ENCODE measurements at places on chromosomes 1 and 21. TPM values are rescaled to one million over a fixed set of nuclear protein-coding genes. Genes with fewer than 3 reads are reported as not detected.

DNA sequence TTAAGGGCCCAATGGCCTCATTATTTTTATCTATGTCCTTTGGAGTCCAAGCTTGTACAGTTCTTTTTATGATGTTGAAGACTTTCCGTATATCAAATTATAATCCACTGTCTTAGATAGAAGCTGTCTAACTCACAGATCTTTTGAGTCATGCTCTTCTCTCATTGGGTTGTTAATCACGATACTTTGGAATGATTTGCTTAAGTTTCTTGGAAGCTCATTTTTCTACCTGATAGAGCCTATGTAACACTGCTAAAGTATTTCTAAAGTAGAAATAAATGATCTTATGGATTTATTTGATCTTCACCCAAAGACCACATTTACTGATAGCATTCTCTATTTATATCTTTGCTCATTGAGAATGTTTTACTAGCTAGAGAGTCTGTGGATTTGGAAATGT lies 1554.1 kb downstream of the PLA2G4A start:
- ATAC-seq: no peak

- no peak for ATAC-seq
Observed at GRCh38 chr1:152654110-152654509, 9.1 kb upstream of the LCE2D start.

DNA sequence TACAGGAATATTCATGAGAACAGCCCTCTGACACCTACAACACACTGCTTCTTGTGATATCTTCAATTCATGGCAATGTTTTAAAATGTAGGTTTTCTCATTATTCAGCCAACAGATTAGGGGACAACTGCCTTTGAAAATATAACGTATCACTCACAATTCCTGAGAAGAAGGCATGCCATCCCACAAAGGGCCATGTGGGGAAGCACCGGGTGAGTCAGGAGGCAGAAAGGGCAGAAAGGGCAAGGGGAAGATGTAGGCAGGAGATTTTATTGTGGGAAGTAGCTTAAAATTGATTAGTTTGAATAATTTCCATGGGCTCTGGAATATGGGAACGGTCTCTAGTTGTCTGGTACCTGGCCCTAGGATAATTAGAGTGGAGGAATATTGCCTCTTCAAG lies 165.7 kb downstream of the HHIPL2 start:
- no peak for ATAC-seq

- ATAC-seq: no peak
Observed at GRCh38 chr1:56266359-56266758, 313.0 kb downstream of the PLPP3 start.

DNA sequence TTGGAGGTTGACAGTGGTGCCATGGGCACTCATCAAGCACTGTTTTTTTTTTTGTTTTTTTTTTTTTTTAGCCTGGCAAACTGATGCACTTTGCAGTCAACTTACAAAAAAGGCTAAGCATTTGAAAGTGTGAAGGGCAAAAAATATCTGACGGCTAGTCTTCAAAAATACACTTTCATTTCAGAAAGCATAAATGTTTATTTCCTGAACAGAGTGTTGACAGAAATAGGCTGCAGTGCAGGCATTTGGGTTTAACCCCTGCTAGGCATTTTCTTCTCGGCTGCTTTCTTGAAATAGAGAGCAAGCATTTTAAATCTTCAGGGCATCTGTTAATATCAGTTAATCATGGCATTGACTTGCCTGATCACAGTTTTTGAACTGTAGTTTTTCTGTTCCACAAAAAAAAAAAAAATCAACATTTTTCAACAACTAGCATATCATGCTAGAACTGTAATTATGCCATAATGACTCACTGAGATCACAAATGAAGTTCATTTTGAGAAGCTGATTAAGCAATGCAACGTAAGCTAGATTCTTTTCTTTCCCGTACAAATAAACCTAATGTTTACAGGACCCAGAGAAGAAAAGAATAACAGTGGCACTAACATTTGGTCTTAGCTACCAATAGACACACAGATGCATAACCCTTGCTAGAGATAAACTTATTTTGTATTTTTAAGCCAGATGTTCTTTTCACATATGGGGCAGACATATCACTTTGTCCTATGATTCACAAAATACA lies 100.4 kb upstream of the USH2A start:
- no peak for ATAC-seq

DNA sequence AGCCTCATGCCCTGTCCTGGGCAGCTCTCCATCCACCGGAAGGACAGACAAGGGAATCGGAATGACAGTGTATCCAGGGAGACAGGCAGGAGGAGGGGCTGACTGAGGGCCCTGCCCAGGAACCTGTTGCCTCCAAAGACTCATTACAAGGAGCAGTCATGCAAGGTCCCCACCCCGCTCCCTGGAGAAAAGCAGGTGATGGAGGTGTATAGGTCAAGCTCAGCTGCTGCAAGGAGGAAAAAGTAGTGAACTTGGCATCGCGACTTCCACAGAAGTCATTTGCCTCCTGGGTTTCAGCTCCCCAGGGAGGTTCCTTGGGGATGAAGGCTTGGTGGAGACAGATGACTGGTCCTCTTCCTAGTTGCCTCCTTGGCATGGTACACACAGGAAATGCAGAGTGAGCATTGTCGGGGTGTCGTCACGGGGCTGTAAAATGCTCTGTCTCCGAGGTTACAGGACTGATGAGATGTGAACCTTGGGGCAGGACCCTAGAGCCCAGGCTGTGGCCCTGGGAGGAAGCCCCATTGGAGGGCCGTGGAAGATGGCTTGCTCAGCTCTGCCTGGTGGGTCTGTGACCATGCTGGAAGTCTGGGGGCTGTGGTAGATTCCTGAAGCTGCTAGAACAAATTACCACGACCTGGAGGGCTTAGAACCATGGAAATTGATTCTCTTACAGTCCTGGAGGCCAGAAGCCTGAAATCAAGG lies 219.6 kb upstream of the C1orf174 start:
- ATAC-seq: no peak

DNA sequence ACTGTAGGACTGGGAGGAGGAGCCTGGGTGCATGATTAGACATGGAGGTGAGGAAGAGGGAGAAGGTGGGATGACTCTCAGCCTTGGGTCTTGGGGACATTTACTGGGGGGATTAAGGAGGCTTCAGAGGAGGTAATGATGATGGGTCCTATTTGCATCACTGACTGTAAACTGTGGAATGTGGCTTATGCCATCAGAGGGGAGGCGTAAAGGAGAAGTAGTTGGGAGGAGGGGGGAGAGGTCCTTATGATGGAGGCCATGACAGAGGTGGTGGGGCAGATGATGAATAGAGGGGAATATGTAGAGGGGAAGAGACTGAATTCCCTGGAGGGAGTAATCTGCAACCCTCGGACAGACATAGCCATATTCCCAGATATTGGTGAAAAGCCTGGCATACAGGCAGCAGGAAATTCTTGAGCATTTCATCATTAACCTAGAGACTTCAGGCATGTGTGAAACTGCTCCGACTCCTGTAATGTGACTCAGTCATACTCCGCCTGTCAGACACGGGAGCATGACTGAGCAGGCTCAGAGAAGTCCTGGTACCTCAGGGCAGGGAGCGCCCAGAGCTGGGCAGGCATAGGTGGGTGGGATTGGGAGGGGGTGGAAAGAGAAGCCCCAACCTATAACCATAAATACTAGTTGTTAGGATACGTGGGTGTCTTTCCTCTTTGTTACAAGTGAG lies 8.0 kb upstream of the LCE5A start:
- ATAC-seq: peak; percentile 93

DNA sequence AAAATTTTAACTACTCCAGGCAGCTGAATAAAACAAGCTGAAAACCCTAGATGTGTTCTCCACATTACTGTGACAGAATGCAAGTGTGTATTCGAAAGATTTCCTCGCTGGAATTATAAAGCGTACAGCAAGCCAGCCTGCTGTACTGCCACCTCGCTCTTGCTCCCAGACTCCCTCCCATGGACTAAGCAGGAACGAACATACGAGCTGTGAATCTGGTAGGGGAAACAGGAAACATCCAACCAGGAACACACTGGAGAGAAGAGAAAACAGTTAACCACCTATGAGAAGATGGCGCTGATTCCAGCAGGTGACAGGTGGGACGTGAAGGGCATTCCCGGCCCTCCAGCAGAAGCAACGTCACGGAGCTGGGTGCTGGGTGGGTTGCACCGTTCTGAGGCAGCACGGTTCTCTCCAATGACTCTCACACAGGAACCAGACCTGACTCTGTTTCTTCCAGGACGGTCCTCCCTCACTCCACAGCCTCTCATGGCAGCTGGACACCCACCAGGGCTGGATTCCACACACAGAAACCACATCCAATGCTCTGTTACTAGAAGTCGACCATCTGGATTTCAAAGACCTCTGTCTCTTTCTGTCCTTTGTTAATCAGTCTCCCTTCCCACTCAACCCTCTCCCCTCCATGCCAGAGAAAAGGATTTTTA lies 219.2 kb downstream of the RERE start:
- peak; percentile 70 for ATAC-seq

- no peak for ATAC-seq
Observed at GRCh38 chr1:7587773-7588456, 183.2 kb upstream of the VAMP3 start.

DNA sequence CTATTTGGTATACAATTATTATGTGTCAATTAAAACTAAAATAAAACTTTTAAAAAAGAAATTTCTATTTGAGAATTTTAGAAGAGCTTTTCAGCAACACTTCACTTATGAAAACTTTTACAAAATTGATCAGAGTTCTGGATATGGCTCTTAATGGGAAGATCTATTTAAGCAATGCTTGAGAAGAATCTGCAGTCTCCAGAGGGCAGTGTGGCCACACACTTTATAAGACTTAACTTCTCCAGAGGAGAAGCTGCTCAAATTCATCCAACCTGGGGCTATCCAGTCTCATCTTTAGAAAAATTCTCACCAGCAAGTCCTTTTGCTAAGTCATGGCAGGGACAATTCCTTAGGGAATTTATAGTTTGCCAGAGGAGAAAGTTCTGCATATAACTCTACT lies 25.2 kb upstream of the AGO1 start:
- peak; percentile 69 for ATAC-seq

Gene DCST1
- total RNA-seq: 1.00 TPM

Gene PTPN14
- total RNA-seq: 2.6 TPM

Gene TMEM240
- total RNA-seq: 10.7 TPM

Gene ACOT11
- 0.94 TPM for total RNA-seq

Gene ENAH
- 11.1 TPM for total RNA-seq

Gene BGLAP
- 1.00 TPM for total RNA-seq

Gene ST6GALNAC5
- total RNA-seq: 25.7 TPM

All from motor neuron (in vitro differentiated cells).